ENCODE measurements at places on chromosomes 12 and 14.

DNA sequence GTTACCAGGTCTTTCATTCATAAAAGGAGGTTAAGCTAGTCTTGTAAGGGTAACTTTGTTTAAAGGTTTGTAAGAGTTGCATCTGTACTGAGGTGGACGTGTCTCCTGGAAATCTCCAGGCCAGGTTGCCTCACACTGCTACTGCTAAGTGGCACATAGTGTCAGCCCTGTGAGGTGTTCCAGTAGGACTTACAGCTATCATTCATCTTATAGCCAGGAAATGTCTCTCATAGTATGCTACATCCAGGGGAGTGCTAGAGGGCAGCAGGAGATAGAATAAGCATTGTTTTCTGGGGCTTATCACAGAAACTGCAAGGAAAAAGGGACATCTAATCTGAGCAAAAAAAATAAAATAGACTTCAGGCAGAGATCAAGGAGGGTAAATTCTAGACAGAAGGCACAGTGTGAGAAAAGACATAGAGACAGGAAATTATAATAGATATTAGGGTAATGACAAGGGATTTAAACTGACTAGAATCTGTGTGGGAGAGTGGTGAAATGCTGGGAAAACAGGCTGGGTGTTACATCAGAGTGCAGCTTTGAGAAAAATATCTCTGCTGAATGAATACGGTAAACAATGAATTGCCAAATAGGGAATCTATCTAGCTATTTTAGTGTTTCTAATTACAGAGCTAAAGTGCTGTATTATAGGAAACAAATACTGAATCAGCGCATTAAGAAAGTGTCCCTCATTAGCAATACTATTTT, 205.1 kb upstream of the ABCD2 start:
- DNase-seq = no peak

DNA sequence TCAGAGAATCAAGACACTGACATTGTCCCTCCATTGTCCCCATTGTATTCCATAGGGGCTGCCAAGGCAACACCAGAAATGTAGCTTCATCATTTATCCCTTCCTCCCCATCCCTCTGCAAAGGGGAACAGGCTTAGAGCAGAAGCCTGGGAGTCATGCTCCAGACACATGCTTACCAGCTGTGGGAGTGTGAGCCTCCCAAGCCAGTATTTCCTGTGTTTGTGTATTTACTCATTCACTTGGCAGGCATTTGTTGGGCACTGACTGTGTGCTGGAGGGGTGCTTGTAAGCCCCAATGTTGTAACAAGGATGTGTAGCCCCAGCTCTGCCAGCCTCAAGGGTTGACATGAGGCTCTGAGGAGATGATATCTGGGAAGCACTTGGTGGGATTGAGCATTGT, 46.0 kb upstream of the TCL1A start:
- no peak for DNase-seq

- DNase-seq = no peak
Measured at GRCh38 chr12:95633732-95634465, 82.6 kb upstream of the USP44 start.

DNA sequence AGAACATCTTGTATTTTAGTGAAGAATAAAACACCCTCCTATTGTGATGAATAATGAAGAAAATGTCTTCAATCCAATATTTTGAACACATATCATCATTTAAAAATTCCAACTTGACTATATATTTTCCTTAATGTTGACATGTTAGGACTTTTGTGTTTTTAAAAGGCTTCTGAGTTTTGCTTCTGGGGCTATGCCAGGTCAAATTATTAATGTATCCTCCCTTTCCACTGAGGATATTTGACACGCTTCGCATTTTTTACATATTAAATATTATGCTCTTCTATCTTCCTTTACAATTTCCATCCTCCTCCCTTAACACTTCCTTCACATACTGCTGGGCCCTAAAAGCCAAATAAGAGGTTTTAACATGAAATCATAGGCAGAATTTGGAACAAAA, 20.6 kb downstream of the RERG start:
- no peak for DNase-seq

DNA sequence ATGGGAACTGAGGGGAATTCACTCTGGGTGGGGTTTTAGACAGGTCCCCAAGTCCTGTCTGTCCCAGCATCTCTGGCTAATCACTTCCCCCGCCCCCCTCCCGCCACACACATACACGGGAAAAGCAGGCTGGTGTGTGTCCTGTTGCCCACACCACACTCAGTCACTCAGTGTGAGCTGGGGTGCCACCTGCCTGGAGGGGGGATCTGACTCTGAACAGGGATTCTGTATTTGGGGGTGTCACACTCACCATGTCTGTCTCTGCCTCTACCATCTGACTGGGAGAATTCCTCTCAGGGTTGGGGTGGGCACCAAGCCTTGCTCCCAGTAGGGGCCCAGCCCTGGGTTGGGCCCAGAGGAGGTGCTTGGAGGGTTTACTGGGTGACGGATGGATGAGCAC, 31.1 kb downstream of the SH2B3 start:
- DNase-seq = no peak

DNA sequence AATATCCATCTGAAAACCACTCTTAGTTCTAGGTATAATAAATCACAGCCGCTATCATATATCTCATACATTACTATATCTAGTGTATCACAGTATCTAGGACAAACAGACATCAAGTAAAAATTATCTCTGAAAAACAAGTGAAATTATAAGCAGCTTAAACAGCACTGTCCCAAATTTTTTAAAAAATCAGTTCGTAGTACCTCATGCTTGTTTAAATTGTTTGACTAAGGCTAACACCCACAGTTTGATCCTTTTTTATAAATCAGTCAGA, 33.9 kb downstream of the CDK17 start:
- DNase-seq = no peak

GRCh38 chr12:93442411-93443340, 929 bp upstream of the UBE2N start:
- no peak for DNase-seq

GRCh38 chr14:68651075-68651474, 141.8 kb downstream of the ZFP36L1 start:
- DNase-seq = no peak

- no peak for DNase-seq
Measured at GRCh38 chr12:107368586-107368985, 275.2 kb upstream of the CRY1 start.

GRCh38 chr14:38405851-38406635, 150.2 kb upstream of the CLEC14A start:
- no peak for DNase-seq

DNA sequence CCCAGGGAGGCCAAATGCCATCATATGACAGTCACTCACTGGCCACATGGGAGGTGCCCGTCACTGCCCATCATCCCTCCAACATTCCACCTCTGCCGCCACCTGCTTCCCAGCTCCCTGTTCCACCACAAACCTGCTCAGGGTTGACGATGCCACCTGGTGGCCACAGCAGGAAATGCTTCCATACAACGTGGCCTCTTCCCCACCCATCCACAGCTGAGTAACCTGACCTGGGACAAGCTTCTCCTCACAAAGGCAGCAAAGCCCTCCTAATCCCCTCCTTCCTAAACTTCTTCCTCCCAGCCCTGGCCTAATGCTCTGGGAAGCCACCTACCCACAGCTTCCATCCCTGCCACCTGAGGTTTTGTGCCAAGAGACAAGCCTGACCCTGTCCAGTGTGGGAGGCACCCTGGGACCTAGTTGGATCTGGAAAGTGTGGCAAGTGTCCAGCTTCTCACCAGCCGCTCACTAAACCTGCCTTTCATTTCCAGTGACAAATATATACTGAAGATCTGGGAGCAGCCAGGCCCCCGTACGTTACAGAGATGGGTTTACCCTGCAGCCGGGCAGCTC, 4.3 kb downstream of the DEGS2 start:
- DNase-seq = no peak

- no peak for DNase-seq
Measured at GRCh38 chr12:15842108-15842507, 40.1 kb upstream of the STRAP start.

- DNase-seq = peak; percentile 81
Measured at GRCh38 chr12:51368640-51369517, 22.3 kb downstream of the GALNT6 start.

DNA sequence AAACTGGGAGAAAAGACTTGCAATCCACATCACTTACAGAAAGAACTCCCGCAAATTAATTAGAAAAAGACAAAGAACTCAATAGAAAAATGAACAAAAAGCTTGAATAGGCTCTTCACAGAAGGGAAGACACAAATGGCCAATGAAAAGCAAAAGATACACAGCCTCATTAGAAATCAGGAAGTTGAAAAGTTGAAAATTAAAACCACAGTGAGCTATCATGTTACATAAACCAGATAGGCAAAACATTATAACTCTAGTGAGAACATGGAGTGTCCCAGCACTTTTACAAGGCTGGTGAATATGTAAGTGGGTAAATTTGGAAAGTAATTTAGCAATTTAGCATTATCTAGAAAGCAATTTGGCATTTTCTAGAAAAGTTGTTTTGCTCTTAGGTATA, 158.4 kb upstream of the RASSF8 start:
- no peak for DNase-seq

GRCh38 chr12:82203086-82203485, 155.1 kb downstream of the CCDC59 start:
- DNase-seq = no peak

DNA sequence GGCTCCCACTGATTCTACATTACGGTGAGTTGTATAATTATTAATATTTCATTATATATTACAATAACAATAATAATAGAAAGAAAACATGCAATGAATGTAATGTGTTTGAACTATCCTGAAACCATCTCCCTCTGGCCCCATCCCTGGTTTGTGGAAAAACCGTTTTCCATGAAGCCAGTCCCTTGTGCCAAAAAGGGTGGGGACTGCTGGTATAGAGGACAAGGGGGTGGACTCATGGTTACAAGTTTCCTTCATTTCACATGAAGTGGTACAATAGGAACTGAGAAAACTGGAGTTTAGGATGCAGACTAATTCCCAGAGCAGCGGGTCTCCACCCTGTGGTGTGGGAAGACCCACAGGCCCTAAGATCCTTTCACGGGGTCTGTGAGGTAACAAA, 3.0 kb upstream of the C1RL start:
- no peak for DNase-seq

DNA sequence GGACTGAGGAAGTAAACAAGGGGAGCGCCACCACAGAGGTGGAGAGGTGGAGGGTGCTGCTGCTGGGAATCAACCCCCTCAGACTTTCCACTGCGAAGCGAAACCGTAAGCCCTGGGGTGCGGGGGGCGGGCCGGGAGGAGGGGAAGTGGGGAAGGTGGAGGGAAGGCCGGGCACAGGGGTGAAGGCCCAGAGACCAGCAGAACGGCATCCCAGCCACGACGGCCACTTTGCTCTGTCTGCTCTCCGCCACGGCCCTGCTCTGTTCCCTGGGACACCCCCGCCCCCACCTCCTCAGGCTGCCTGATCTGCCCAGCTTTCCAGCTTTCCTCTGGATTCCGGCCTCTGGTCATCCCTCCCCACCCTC, at the start of gene LAG3:
Gene LAG3 (plus strand): TSS at position 190 of the 365 bp plus-strand sequence. CDS start 333 bp downstream, outside the sequence.
- DNase-seq = peak; percentile 62

DNA sequence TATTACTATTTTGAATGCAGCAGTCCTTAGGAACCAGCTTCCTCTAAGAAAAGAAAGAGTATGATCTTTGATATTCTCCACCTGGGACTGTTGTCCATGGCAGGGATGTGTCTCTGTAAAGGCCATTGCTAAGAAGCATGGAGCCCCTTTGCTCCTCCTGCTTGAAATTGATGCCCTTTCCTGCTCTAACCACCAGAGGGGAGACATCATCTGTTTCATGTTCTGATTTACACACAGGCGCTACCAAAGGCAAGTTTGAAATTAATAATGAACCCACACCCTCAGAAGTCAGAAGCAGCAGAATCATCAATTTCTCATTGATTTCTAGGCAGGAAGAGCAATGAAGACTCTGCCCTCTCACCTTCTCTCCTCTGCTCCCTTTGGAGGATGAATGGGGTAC, 253.8 kb downstream of the RMST start:
- no peak for DNase-seq

DNA sequence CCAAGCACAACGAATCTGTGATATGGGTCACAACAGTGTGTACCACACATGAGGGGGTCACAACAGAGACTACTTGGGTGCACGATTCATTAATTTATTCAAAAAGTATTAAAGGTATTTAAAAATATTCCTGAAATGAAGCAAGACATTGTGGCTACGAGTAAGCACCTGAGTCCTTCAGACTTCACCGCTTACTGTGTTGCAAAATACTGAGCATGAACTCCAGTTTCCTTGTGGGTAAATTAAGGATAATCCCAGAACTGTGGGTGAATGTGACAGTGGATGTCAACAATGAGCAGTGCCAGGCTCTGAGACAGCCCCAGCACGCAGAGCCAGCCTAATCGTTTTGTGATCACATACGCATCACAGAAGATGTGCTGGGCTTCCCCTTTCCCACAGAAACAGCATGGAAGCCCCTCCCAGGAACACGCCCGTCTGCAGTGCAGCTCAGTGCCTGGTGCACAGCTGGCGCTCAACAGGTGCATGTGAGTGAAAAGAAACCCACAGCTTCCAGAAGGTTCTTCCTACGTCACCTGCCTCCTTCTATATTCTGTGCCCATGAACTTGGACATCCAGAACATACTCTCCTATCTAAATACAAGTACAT, 29.1 kb downstream of the CDC42BPB start:
- DNase-seq = no peak

DNA sequence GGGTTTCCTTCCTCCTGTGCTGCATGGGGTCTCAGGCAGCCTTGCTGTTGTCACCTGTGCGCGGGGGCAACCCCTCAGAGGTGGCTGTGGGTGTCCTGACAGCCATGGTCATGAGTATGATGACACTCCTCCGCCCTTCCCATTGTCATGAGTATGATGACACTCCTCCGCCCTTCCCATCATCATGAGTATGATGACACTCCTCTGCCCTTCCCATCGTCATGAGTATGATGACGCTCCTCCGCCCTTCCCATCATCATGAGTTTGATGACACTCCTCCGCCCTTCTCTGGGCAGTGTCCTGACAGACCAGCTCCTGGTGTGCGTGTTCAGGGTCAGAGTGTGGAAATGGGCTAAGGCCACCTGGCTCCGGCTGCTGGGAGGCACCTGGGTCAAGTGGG, 40.0 kb downstream of the FBRSL1 start:
- DNase-seq = no peak

- DNase-seq = no peak
Measured at GRCh38 chr14:65159281-65160062, 57.2 kb upstream of the MAX start.

GRCh38 chr12:119772431-119772830, 104.5 kb downstream of the PRKAB1 start:
- DNase-seq = no peak

DNA sequence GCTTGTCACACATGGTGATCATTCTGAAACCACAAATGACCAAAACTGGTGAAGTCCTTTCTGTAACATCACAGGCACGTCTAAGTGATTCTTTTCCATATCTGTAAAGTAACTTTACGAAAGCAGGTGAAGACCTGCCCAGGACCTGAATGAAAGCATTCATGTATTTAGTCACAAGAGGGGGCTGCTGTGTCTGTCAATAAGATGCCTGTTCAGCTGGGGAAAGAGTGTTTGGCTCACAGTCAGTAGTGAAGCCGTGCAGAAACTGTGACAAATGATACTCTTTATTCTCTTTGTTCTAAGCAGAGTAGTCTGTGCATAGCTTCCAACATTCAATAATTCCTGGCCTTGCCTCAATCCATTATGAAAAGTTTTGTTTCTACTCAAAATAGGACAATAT, 373.5 kb upstream of the OR4E1 start:
- DNase-seq = peak; percentile 16

- DNase-seq = no peak
Measured at GRCh38 chr12:44875417-44875953, 630 bp downstream of the NELL2 start.

- DNase-seq = no peak
Measured at GRCh38 chr12:95787274-95787818, 3.2 kb downstream of the NTN4 start.

Data from activated CD8-positive, alpha-beta memory T cell treated with anti-CD3 and anti-CD28 coated beads, Interleukin-2, amount 50 U/mL, for 4 hours (primary cell).